ENCODE measurements at places on chromosomes 16 and 17.

GRCh38 chr16:27254262-27254811 lies 14.2 kb downstream of the NSMCE1 start:
- no peak for DNase-seq

DNA sequence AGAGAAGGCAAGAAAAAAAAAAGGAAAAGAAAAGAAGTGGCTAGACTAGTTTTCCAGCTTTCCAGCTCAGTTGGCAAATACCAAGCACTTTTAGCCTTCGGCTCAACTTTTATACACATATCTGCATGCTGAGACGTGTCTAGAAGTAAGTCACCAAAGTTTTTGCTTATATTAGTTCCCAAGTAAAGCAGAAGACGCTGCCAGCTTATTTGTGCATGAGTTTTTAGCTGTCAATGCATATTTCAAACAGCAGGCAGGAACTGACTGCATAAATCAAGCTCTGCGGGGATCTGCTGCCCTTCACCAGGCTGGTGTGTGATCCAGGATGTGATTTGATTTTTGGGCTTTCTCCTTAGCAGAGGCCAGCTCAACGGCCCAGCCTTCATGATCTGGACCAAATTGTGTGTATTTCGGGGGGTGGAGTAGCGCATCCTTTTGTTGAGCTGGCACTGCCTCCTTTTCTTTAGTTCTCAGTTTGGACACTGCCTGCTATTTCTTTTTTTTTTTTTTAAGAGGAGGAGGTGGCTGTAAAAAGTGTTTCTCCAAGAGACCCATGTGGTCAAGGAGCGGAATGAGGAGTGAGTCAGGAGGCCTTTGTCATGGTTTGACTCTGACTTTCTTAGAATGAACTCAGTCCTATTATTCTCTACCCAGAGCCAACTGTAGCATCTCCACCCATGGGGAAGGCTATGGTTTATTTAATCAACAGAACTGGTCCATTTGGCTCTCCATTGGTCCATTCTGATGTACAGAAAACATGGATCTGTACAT lies 162.6 kb upstream of the XYLT1 start:
- no peak for DNase-seq

DNA sequence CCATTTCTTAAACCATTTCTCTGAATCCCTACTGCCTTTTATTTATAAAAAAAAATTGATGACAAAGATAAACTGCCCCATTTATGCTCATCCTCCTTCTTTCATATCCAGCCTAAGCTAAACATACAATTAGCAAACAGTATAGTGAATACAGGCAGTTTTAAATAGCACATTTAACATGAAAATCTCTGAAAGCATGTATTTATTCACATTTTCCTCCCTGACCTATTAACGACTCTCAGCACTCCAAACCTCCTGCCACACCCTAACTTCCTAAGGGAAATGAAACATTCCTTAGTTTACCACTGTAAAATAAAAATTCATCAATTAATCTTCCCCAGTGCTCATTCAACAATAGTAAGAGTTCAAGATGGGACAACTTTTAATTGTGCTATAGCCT lies 56.9 kb downstream of the TRIM37 start:
- no peak for DNase-seq

DNA sequence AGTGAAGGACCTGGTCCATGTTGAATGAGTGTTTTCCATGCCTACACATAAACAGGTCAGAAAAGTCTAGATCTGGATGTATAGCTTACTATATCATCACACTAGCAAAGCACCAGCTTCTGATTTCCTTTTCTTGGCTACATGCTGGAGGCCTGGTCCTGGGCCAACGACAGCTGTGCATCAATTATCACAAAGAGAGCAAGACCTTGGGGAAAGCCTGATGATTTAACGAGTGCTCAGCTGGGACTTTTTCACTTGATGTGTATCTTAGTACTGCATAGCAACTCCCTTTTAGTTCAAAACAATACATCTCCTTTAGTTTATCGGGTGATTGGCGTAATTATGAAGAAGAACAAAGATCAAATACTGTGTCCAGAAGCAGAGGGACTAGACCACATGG lies 358.2 kb downstream of the KIF2B start:
- no peak for DNase-seq

- DNase-seq: no peak
Measured at GRCh38 chr17:73272906-73273218, 11.2 kb upstream of the CPSF4L start.

DNA sequence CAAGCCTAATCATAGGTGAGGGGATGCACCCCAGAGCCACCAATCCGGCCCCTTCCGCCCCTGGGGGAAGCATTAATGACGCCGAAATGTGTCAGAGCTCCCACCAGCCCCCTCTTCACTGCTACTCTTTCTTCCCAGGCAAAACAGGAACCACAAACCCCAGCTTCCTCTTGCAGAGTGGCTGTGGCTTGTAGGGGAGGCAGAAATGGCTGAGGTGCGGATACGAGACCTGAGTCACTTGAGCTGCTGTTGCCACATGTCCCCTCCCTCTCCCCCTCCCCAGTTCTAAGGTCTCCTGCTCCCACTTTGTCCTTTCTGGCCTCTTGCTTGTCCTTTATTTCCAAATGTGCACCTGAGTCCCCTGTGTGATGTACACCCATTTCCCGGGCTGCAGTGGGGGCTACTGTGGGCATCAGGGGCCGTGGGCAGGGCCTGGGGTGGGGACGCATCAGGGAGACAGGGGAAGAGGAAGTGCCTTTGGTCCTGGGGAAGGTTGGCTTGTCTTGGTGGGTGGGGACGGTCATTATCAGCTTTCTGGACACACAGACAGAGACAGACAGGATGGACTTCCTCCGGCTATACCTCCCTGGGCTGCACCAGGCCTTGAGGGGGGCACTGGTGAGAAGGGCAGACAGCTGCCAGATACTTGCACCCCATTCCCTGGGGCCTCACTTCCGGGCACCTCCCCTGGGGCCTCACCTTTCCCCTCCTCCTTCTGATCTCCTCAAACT lies at the start of gene APOBR:
APOBR (plus strand) TSS at position 523 of the 731 bp plus-strand sequence; CDS start at position 562, 39 bp downstream.
- peak; percentile 70 for DNase-seq

- no peak for DNase-seq
Measured at GRCh38 chr17:51848451-51848850, 310.1 kb downstream of the CA10 start.

- DNase-seq: no peak
Measured at GRCh38 chr16:81556715-81557284, 112.2 kb downstream of the CMIP start.

Measured in GM18507 (cell line).